ENCODE measurements at places on chromosomes 16 and 17. TPM values are rescaled to one million over a fixed set of nuclear protein-coding genes. Genes with fewer than 3 reads are reported as not detected.

LGALS9 gene
- total RNA-seq, result 0.51 TPM

ULK2 gene
- total RNA-seq, result 46.5 TPM

PIRT gene
- not detected for total RNA-seq

ARHGAP44 gene
- 1.7 TPM for total RNA-seq

C17orf50 gene
- not detected for total RNA-seq

CCL17 gene
- total RNA-seq, result not detected

TSNAXIP1 gene
- 1.2 TPM for total RNA-seq

SLC13A5 gene
- total RNA-seq, result not detected

KRT31 gene
- not detected for total RNA-seq

TBC1D3L gene
- total RNA-seq, result 1.8 TPM

KRTAP4-8 gene
- not detected for total RNA-seq

NF1 gene
- 78.8 TPM for total RNA-seq

NPIPB12 gene
- 11.0 TPM for total RNA-seq

RCVRN gene
- not detected for total RNA-seq

ARL5C gene
- total RNA-seq, result not detected

NPIPA3 gene
- total RNA-seq, result 0.77 TPM

FOXJ1 gene
- not detected for total RNA-seq

GNG13 gene
- total RNA-seq, result not detected
